Natural killer cell treated with Interleukin-12 subunit alpha and Interleukin-12 subunit beta and Interleukin-15 and Interleukin-18, amount 100 ng/mL, for 72 hours (primary cell): ENCODE measurements at places on chromosomes 12 and 14. TPM values are rescaled to one million over a fixed set of nuclear protein-coding genes. Genes with fewer than 3 reads are reported as not detected.

Gene METTL1
- total RNA-seq, result 51.2 TPM

Gene LMNTD1
- not detected for total RNA-seq

Gene FGF23
- not detected for total RNA-seq

Gene PLCZ1
- total RNA-seq, result not detected

Gene SIX6
- not detected for total RNA-seq

Gene CAPS2
- total RNA-seq, result 5.3 TPM

Gene OVCH1
- total RNA-seq, result not detected

DNA sequence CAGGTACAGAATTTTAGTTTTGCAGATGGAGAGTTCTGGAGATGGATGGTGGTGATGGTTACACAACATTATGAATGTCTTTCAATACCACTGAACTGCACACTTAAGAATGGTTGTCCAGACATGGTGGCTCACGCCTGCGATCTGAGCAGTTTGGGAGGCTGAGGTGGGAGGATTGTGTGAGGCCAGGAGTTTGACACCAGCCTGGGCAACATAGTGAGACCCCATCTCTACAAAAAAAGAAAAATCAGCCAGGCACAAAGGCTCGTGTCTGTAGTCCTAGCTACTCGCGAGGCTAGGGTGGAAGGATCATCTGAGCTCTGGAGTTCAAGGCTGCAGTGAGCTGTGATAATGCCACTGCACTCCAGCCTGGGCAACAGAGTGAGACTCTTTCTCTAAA, 8.1 kb upstream of the USP30 start:
- DNase-seq, result no peak

GRCh38 chr14:62117010-62117750, 355.0 kb downstream of the SNAPC1 start:
- DNase-seq, result peak; percentile 80

- DNase-seq, result no peak
Measured at GRCh38 chr12:59724011-59724695, 128.3 kb downstream of the SLC16A7 start.

DNA sequence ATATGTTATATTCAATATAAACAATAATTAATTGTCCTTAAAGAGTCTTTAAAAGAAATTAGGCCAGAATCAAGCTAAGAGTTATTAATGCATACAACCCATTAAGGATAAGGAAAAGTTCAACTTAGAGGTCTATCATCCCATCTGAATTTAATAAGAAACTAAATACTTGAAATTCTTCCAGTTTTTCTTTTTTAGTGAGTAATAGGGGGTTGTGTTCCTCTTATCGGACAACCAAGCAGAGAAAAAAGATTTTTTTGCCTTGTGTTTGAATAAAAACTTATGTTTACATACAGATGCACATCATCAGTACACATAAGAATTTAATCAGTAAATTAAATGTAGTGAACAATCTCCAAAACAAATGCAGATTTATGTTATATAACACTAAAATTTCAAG, 32.5 kb downstream of the PAWR start:
- no peak for DNase-seq

DNA sequence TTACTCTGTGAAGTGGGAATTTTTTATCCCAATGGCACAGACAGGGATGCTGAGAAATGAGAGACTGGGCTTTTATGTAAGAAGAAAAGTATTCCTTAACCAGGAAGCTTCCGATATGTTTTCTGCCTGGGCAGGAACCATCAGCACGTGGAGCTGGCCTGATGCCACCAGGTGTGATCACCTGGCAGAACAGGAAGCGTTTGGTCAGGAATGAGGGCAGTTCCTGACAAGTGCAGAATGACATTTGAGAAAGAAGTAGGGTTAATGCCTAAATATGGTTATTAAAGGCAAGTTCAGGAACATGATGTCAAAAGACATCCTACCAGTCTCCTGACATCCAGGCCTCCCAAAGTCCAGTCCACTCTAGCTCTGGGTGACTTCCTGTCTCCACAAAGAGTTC, 210.3 kb downstream of the NUAK1 start:
- DNase-seq, result no peak

DNA sequence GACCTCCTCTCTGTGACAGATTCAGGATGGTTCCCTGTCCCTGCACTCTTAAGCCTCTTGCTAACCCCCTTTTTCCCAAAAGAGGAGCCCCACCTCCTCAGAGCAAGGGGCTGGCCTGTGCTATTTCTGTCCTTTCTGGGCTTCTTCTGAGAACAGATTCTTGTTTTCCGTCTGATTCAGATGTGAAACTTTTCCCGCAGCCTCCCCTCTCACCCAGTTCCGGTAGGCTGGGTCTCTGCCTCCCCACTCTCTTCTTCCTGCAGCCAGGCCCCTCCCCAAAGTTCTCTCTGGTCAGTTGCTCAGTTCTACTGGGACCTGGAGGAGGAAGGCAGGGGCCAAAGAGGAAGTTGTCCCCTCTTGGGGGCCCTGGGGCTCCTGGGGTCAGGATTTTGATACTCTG, 11.8 kb downstream of the PDE1B start:
- peak; percentile 62 for DNase-seq

GRCh38 chr14:97575677-97576076, 778.5 kb downstream of the VRK1 start:
- DNase-seq, result no peak
